CD8-positive, alpha-beta memory T cell (primary cell): ENCODE measurements at places on chromosomes 7 and 10.

- DNase-seq = no peak
Measured at GRCh38 chr7:71868797-71869196, 543.3 kb downstream of the CALN1 start.

DNA sequence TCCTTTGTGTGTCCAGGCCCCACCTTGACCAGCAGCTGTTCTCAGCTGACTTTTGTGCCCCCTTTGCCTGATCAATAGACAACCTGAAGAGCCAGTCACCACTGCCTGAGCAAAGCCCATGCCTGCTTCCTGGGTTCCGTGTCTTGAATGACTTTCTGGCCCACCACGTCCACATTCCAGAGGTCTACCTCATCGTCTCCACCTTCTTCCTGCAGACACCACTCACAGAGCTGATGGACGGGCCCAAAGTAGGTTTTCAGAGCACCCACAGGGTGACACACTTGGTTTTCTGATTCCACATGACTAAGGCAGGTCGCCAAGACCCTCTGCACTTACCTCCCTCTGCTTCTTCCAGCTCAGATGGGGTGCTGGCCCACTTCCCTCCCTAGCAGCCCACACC, 126.8 kb downstream of the WDFY4 start:
- DNase-seq = no peak

DNA sequence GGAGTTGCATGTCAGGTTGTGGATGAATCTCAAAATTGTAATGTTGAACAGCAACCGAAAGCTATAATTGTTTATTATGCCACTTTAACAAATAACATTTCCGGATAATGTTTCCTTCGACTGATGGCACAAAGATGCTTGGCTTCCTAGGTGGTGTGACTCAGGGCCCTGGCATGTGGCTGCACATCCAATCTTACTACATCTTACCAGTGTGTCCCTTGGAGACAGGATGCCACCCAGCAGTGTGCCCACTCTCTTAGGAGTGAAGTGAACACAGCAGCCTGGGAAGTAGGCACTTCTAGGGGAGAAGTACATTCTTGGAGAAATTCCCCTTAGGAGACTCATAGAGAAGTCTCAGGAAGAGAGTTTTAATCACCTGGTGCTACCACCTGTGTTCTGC, 33.0 kb upstream of the GPR26 start:
- no peak for DNase-seq

DNA sequence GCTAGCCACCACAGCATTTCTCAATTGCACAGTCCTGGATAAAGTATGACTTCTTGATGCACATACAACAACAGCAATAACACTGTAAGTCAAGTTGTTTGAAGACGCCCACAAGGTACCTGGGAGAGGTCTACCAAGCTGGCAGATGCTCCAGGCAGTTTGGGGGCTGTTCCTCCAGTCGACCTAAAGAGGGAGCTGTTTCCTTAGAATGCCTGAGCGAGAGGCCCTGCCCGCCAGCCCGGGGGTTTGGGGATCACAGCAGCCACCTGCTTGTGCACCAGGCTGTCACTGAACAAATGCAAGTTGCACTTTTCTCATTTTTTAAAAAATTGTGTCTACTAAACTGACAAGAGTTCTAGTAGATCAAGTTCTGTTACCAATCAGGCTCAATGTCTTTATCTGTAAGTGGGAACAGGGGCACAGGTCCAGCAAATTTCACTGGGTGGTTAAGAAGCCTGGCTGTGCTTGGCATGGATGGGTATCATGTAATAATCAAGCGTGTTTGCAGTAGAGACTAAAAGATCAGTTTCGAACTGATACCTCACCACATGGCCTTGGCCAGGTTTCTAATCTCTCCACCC, 193.8 kb upstream of the ADO start:
- DNase-seq = peak; percentile 57

- DNase-seq = no peak
Measured at GRCh38 chr10:86592413-86592812, 61.9 kb upstream of the OPN4 start.

DNA sequence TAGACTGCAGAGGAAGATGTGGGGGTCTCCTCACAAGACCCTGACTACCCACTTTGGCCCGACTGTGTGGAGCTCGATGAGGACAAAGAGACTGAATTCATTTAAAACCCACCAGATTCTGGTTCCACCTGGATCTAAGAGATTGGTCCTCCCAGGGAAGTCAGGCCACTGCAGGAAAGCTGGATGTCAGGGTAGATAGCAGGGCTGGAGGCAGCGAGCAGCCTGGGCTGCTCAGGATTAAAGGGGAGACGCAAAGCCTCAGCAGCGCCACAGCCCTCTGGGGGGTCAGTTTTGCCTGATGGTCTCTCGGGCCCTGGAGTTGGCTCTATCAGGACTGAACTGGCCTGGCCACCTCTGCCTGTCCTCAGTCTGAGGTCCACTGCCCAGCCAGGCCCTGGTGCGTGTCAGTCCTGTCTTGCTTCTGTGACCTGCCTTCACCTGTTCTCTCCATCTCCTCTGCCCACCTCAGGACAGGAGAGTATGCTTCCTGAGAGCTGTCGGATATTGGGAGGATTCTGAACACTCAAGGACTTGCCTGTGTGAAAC, 12.2 kb upstream of the KLRG2 start:
- DNase-seq = no peak
